Stimulated activated CD8-positive, alpha-beta memory T cell treated with anti-CD3 and anti-CD28 coated beads, Interleukin-2, amount 100 ng/mL, for 1 hour (primary cell): ENCODE measurements at places on chromosomes 2 and 18.

- no peak for DNase-seq
Measured at GRCh38 chr2:172091761-172092566, 6.7 kb downstream of the DLX1 start.

- DNase-seq = no peak
Measured at GRCh38 chr2:153495725-153496124, 17.2 kb upstream of the RPRM start.

DNA sequence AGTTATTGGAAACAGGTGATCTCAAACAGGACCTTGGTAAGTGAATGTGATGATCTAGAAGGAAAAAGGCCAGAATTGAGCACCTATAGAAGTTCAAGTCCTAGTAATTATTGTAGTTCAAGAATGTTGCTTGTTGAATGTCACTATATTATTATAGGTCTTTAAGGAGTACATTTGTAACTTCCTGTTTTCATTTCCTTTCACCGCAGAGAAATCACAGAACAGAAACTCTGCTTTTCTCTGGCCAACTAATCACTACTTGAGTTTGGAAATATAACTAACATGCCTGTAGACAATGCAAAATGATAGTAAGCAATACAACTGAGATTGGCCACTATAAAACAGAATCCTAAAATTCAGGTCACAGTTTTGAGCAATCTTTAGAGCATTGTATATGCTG, 61.8 kb upstream of the EFEMP1 start:
- DNase-seq = no peak

GRCh38 chr2:190840569-190841172, 40.0 kb upstream of the GLS start:
- DNase-seq = no peak

DNA sequence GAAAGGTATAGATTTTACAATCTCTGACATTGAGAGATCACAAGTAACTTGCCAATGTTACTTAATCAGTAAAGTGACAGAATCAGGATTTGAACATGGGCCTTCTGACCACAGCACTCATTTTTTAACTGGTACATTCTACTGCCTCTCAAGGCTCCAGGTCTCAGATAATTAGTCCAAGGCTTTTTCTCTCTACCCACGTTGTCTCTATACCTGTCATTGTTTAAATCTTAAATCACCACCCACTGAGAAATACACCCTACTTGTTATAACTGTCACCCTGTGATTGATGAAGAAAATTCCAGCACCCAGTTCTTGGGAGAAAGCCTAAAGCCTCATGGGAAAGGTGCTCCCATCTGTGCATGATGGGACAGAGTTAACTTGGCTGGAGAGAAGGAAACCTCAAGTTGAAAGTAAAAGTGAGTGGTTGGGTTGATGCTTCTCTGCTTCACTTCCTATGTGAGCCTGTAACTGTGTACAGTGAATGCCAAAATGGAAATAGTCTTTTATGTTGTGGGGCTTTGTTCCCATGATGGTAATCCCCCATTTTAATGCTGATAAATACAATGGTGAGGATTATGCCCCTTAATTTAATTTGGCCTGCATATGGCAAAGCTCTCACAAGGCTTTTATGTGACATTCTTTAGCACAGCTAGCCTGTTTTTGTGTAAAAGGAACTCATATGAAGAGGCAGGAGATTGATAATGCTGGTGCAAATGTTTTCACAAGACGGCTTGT, 190.1 kb upstream of the SP5 start:
- no peak for DNase-seq

- no peak for DNase-seq
Measured at GRCh38 chr18:36534154-36534688, 236.7 kb downstream of the FHOD3 start.

DNA sequence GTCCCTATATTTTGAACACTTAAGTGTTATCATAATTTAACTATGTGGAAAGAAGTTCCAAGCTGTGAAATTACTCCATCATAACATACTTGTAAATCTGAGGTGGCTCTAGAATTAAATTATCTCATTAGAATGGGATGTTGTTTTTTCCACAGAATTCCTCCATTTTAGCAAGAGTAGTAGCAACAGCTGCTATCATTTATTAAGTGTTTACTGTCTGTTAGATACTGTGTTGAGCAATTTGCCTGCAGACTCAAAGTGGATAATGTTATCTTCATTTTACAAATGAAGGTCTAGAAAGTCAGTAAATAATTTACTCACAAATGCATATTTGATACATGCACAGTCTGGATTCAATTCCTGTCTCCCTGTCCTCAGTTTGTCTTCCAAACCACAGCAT, 504.8 kb upstream of the NRP2 start:
- DNase-seq = no peak

- DNase-seq = no peak
Measured at GRCh38 chr2:187445051-187445450, 3.0 kb downstream of the CALCRL start.

GRCh38 chr2:126656431-126657147, 631 bp downstream of the GYPC start:
- DNase-seq = no peak
